ENCODE measurements at places on chromosomes 4 and X. TPM values are rescaled to one million over a fixed set of nuclear protein-coding genes. Genes with fewer than 3 reads are reported as not detected.

- no peak for DNase-seq
These were observed at the start of gene SLC2A9 for GRCh38 chr4:10020871-10021652. TSS of gene SLC2A9 (minus strand) at chr4:10021497. CDS start at chr4:10021429, 68 bp downstream.

- DNase-seq = no peak
These were observed 16.4 kb upstream of the HSFX1 start for GRCh38 chrX:149757206-149758067.

GRCh38 chrX:139518475-139518874, 12.1 kb upstream of the F9 start:
- no peak for DNase-seq

GRCh38 chr4:22897520-22898108, 204.9 kb downstream of the GBA3 start:
- no peak for DNase-seq

DNA sequence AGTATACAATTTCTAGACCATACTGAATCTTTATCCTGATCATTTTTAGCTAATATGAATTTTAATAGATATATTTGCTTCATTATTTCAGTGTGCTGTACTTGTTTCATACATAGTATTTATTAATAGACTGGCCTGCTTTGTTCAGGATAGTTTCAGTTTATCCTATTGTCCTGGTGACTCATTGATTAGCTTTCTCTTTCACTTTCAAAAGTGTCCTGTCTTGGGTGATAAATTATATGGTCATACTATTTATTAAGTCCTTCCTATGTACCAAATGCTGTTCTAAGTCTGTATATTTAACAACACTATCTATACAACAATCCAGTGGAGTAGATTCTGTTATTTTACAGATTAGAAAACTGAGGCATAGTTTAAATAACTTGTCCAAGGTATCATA, 153.8 kb upstream of the RAPGEF2 start:
- DNase-seq = no peak

GRCh38 chr4:22676063-22676462, 16.7 kb upstream of the GBA3 start:
- no peak for DNase-seq

The IBSP gene
- total RNA-seq = not detected

The SSX1 gene
- not detected for total RNA-seq

The PCDH19 gene
- 6.8 TPM for total RNA-seq

Measured in mesothelial cell of epicardium (in vitro differentiated cells).